Stimulated activated CD4-positive, alpha-beta T cell treated with anti-CD3 and anti-CD28 coated beads, Interleukin-15, amount 100 ng/mL, for 48 hours (primary cell): ENCODE measurements at places on chromosomes 7 and 10.

DNA sequence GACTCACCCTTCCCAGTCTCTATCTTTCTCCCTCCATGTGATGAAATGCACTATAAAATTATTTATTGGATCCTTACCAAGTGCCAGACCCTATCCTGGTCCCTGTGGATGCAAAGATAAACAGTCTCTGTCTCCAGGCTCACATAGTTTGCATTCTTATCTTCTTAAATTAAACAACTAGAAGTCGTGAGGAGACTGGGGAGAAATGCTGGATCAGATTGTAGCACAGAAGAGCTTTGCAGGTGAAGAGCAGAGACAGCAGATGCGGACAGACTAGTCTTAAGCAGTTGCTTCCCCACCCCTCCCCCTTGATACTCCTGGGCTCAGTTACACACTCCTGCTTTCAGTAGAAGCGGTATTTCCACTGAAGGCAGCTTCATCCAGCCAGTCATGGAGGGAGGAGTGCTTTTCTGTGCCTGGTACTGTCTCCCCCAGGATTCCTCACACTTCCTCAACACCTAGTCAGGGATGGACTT lies 20.8 kb upstream of the CDK1 start:
- no peak for DNase-seq

- DNase-seq, result no peak
Measured at GRCh38 chr10:119805702-119806230, 66.9 kb downstream of the MCMBP start.

DNA sequence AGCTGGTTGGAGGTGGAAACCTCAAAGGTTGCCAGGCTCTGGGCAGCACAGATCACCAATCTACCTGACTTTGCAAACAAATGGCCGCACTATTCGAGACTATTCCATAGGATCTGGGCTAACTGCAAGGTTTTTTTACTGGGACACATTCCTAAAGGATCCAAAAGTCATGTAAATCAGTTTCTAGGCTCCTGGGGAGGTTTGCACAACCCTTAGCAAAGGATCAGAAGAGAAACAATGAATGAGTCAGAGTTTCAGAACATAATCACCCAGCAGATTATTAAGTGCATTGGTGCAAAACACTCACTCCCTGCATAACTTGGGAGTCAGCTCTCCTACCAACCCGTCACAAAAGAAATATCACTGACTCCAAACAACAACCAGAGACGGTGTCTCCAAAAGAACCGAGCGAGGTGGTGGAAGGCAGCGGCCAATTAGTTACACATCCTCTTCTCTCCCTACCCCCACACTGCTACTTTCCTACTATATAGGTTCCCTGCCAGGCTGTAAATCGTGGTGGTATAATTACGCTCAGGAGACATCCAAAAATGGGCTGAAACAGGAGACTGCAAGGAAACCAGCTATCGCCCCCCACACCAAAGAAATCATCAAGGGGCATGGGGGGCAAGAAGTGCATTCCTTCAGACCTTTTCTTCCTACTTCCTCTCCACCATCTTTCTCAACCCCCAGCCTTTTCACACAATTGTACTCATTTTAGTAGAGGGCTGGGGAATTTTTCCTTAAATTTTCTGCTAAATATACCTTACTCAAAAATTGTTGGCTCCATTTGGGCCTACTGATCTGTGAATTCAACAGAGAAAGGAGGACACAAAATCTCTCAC lies 3.2 kb downstream of the UBE2H start:
- no peak for DNase-seq

- DNase-seq, result no peak
Measured at GRCh38 chr7:18505870-18506460, 10.4 kb downstream of the HDAC9 start.

DNA sequence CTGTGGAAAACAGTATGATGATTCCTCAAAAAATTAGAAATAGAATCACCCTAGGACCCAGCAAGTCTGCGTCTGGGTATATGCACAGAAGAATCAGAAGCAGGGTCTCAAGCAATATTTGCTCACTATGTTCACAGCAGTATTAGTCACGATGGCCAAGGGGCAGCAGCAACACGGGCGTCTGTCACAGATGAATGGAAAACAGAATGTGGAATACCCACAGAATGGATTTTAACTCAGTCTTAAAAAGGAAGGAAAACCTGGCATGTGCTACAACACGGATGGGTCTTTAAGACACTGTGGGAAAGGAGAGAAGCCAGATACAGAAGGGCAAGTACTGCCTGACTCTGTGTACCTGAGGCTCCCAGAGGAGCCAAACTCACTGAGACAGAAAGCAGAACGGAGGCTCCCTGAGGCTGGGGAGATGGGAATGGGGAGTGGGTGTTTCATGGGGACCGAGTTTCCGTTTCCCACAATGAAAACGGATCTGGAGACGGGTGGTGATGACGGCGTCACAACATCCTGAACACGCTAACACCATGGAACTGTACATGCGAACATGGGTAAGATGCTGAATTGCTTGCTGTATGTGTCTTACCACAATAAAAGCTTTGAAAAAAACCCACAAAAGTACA lies 36.7 kb upstream of the INPP5A start:
- DNase-seq, result no peak

- no peak for DNase-seq
Measured at GRCh38 chr7:45686441-45687184, 112.4 kb downstream of the ADCY1 start.

- no peak for DNase-seq
Measured at GRCh38 chr10:72765051-72765745, 73.3 kb downstream of the MCU start.

- DNase-seq, result no peak
Measured at GRCh38 chr7:17168416-17168815, 130.0 kb upstream of the AHR start.
